Epithelial cell of esophagus (primary cell): ENCODE measurements at places on chromosomes 6 and 20.
A peak's percentile ranks its signal among the peaks of the same experiment; 100 is the strongest.

DNA sequence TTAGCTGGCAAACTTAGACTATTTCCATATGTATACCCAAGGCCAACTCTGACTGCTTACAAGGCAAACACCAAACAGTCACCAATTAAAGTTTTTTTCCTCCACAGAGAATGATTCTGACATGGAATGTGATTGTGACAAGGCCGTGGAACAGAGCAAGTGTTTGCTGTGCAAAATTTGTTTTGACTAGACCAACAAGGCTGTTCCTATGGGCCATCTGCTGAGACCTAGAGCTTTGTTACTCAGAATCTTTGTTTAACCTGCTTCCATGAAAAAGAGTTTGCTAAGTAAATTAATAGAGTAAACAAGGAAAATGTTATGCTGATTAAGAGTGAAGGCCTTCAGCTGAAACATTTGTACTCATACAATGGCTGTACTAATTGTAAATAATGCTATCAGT is 51.6 kb upstream of the IMPG1 start:
- DNase-seq = no peak

GRCh38 chr20:63580796-63581461 is 6.9 kb upstream of the HELZ2 start:
- peak; percentile 85 for DNase-seq

- DNase-seq = no peak
Measured at GRCh38 chr6:9100869-9101580, 665.7 kb upstream of the SLC35B3 start.

DNA sequence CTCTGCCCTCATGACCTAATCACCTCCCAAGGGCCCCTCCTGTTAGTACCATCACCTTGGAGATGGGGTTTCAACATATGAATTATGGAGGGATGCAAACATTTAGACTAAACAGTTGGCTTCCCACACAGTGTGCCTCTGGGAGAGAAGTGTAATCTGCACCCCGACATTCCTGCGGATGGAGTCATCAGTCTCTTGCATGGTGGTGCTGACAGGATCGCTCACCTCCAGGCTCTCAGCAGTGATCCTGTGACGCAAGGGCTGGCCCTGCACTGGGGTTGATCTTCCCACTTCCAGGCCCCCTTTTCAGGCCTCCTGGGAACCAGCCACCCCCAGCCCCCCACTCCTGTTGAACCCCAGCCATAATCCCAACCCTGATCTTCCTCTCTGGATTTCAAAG is 16.0 kb upstream of the PI16 start:
- peak; percentile 86 for DNase-seq

- DNase-seq = peak; percentile 52
Measured at GRCh38 chr20:8454137-8454712, 322.2 kb downstream of the PLCB1 start.

DNA sequence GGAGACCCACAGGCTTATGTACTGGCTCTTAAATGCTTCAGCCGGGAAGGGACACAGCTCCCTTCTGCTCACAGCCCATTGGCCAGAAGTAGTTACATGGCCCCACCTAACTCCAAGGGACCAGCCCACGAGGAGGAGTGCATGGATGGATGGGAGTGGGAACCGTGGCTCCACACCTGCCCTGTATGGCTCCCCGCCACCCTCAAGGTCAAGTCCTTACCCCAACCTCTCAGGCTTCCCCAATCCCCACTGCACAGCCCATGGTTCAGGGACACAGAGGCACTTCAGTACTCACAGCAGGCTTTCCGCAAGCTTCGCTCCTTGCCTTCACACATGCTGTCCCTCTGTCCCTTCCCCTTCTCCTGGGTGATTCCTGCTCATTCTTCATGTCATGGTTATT is 137.9 kb upstream of the KCNG1 start:
- no peak for DNase-seq

- DNase-seq = no peak
Measured at GRCh38 chr6:8446391-8446790, 11.0 kb upstream of the SLC35B3 start.

DNA sequence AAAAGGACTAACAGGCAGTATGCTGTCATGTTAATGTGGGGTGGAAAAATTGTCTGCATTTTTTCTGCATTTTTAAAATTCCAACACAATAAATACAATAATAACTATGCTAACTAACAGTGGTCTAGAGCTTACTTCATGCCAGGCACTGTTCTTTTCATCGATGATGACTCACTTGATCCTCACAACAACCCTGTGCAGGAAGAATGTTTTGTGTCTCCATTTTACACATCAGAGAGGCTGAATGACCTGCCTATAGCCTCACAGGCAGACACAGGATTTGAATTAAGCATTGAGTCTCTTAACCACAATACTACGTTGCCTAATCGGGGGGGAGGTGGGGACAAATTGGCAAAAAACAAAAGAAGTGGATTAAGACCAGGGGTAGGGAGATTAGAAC is 26.9 kb upstream of the FANCE start:
- DNase-seq = peak; percentile 62

GRCh38 chr20:51019656-51020592 is 3.0 kb downstream of the KCNG1 start:
- peak; percentile 66 for DNase-seq

GRCh38 chr6:9463311-9463710 is 951.6 kb downstream of the TFAP2A start:
- peak; percentile 35 for DNase-seq

GRCh38 chr6:167481307-167481926 is 156.5 kb downstream of the TTLL2 start:
- no peak for DNase-seq

DNA sequence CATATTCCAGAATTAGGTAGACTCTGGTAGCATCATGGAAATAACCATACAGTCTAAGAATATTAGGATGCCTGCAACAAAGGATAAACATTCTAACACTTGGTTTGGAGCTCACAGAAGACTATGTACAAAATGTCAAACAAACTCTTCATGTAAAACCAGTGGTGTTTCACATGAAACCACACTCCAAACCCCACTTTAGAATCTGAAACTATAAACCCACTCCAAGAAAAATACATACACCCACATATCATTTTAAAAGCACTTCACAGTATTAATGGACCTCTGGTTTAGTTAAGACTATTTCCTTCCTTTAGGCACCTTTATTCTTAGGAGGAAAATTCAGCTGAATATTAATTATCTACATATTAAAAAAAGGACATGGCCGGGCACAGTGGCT is 10.5 kb downstream of the AURKA start:
- DNase-seq = no peak

GRCh38 chr20:35856866-35857265 is 85.1 kb downstream of the PHF20 start:
- DNase-seq = no peak

DNA sequence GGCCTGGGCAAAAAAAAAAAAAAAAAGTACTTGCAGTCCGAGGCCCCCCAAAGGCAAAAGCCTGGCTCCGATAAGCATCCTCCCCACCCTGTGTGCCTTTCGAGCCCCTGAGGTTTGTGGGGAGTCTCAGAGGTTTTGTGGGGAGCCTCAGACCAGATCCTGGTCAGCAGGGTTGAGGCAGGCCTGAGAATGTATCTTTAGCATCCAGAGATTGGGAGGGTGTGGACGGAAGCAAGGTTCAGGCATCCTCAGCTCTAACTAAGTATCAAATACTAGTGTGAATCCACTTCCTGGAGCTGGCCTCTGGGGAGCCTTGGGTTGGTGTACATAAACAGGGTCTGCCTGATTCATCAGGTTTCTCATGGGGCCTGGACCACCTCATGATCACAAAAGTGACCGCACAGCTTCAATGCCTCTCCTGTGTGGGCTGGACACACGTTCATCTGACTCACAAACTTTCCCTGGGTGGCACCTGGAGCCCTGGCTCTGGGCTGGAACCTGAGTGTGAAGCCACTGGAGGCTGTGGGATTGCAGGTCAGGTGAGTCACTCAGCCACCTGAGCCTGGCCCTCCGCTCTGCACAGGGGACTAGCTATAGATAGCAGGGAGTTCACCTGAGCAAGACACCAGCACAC is 24.4 kb downstream of the PCMTD2 start:
- no peak for DNase-seq

GRCh38 chr20:12019715-12020114 is 102.0 kb downstream of the BTBD3 start:
- DNase-seq = no peak

- DNase-seq = no peak
Measured at GRCh38 chr6:357261-357790, 34.2 kb upstream of the IRF4 start.

DNA sequence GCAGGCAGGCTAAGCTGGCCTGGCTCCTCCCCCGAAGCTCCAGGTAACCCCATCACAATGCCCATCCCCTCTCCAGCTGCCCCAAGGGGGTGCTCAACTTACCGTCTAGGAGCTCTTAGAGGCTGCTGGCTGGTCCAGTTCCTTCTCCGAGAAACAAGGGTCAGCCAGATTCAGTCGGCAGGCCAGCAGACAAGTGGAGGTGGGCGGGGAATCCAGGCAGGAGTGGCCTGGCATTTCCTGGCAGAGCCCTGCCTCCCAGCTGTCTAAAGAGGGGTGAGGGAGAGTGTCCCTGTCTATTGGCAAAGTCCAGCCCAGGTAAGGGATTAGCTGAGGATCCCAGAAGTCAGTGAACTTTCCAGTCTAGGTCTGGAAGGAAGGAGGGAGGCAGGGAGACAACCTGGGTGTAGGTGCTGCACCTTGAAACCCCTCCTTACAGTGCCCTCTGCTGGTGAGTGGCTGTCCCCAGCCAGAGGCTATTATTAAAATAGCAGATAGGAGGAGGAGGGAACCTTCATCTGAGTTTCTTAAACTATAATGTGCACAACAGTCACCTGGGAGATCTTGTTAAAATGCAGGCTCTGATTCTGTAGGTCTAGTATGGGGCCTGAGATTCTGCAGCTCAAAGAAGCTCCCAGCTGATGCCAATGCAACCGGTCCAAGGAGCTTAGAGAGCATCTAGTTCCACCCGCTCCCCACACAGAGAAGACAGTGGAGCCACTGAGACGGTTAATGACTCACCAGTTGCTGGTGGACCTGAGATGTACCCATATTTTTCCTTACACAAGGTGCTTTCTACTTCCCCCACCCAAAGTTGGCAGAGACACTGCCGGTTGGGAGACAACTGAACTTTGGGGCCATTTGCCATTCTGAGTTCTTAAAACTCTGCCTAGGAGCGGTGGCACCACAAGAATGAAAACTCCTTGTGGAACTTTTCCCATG is at the start of gene UNC5CL:
UNC5CL (minus strand) TSS at position 162 of the 939 bp plus-strand sequence. CDS start 4,147 bp downstream, outside the sequence.
- DNase-seq = peak; percentile 72

DNA sequence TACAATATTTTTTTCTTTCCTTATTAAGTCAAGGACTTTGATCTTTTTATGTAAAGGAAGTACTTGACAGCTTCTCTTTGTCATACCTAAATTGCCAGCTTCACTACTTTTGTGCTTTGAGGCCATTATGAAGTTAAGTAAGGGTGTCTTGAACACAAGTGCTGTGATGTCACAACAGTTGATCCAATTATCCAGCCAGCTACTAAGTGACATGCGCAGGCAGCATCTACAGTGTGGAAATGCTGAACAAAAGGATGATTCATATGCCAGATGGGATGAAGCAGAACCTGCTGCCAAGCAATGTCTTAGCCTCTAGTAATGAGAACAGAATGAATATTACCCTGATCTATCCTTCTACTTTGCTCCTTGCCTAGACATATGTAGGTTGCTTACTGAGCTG is 68.3 kb upstream of the TMEM244 start:
- DNase-seq = peak; percentile 90

DNA sequence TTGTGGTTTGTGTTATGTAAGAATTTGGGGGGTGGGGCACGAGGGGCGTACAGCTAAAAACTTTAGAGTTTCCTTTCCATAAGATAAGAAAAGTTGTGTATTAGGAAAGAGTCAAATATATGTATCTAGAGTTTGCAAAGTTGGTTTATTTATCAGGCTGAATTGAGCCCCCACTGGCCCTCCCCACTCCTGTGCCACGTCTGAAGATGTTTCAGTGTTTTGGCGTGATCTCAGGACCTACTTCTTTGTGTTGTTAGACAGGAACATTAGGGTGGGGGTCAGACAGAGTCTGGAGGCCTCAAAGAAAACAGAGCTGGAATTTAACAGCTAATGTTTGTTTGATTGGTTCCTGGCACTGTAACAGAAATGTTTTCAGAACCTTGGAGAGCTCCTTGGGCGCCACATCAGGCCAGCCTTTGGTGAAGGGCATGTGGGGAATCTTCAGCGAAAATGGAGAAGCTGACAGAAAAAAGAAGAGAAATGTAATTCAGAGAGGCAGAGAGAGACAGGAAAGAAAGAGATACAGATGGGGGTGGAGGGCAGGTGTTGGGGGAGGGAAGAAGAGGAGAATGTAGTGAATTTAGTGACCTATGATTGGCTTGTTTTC is 674 bp downstream of the NRSN1 start:
- DNase-seq = peak; percentile 74

- no peak for DNase-seq
Measured at GRCh38 chr20:49063279-49063678, 17.2 kb downstream of the CSE1L start.

DNA sequence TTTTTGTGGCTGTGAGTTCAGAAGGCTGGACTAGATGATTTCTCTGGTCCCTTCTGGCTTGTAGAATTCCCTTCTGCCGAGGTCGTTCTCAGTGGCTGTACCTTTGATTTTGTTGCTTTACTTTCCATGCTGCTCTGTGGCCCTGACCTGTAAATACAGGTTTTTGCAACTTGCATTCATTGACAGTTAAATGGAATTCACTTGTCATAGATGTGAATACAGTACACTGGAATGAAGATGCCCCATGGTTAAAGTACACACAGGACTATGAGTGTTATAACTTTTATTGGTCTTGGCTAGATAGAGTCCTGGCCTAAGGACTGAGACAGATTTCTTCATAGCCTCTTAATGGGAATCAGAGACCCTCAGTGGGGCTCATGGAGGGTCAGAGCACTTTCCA is 12.9 kb upstream of the EFCAB8 start:
- peak; percentile 50 for DNase-seq

GRCh38 chr20:44050925-44051660 is 135.9 kb downstream of the JPH2 start:
- DNase-seq = no peak

DNA sequence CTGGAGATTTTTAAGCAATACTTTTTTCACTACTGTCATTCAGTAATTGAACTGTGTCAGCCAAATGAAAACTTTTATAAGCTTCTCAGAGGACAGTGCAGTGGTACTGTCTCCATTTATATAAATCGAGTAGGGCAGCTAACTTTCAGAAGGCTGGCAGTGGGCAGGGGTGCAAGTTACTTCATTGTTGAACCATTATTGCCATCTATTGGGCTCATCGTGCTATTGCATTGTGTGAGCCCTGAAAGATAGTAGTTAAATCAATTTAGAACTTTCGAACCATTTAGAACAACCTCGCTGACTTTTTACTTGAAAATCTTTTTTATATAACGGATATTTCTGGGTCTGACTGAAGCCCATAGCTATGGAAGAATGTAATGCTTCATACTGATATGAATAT is 347.8 kb upstream of the PLCB4 start:
- peak; percentile 61 for DNase-seq

DNA sequence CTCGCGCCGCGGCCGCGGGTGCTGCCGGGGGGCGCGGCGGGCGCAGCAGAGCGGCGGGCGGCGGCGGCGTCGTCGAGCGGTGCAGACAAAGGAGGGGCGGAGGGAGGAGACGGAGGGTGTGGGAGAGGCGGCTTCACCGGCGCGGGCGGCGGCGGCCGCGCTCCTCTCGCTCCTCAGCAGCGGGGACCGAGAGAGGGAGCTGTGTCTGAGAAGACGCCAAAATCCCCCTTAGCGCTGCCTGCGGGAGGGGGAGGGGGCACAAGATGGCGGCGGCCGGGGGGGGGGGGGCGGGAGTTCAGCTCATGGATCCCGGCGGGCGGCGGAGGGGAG is 296 bp downstream of the ADNP start:
- no peak for DNase-seq
